ENCODE measurements at places on chromosomes 11 and 22.
A peak's percentile ranks its signal among the peaks of the same experiment; 100 is the strongest.

DNA sequence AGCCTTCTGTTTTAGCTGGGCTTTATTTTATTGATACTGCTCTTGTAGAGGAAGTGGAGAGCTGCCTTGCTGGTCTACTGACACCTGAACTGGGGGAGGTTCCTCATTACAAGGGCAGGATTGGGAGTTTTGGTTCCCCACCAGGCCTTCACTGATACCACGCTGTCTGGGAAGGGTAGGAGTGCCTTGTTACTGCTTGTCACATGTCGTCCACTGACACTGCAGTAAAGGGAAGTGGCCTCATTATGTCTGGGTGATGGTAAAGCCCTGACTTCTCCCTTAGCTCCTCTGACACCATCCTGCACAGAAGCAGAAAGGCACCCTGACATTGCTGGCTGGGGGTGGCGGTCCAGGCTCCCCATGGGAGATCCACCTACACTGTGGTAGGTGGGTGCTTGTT lies 38.7 kb upstream of the ELF5 start:
- DNase-seq: no peak

- DNase-seq: peak; percentile 42
These were observed 23.6 kb upstream of the TMA7B start for GRCh38 chr22:39936523-39937145.

- peak; percentile 6 for DNase-seq
These were observed 492 bp downstream of the JHY start for GRCh38 chr11:122882857-122883645.

GRCh38 chr11:108685419-108686130 lies 20.7 kb downstream of the DDX10 start:
- no peak for DNase-seq

DNA sequence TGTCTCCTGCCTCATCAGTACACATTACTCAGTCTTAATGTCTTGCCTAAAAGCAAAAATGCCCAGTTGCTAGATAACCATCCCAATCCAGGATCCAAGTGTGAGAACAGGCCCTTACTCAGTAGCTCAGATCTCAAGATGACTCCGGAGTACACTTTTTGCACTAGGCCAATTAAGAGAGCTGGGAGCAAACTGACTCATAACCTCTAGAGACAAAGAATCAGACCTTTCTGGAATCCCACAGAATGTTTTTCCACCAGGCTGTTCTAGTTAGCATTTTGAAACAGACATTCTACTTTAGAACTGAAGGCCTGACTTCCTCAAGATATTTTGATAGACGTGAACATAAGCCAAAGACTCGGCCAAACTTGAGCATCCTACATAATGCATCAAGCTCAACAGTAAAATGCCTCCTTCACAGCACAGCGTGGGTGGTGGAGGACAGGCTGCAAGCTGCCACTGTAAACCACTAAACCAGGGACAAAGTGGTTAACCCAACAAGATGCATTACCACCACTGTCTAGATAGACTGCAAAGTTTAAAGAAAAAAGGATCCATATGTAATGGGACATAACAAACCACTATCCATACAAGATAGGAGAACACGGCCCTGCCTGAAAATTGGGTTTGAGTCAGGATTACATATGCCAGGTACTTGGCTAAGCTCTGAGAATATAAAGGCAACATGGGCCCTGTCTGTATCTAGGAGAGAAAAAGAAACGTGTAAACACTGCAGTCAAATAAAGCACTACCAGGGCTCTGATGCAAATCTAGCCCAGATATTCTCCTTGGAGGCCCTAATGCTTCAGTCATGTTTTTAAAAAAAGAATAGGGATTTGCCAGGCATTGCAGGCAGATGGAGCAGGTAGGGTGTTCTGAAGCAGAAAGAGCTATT lies 48.3 kb downstream of the MYH9 start:
- no peak for DNase-seq

- DNase-seq: no peak
These were observed 496 bp upstream of the TRAF6 start for GRCh38 chr11:36510594-36510942.

DNA sequence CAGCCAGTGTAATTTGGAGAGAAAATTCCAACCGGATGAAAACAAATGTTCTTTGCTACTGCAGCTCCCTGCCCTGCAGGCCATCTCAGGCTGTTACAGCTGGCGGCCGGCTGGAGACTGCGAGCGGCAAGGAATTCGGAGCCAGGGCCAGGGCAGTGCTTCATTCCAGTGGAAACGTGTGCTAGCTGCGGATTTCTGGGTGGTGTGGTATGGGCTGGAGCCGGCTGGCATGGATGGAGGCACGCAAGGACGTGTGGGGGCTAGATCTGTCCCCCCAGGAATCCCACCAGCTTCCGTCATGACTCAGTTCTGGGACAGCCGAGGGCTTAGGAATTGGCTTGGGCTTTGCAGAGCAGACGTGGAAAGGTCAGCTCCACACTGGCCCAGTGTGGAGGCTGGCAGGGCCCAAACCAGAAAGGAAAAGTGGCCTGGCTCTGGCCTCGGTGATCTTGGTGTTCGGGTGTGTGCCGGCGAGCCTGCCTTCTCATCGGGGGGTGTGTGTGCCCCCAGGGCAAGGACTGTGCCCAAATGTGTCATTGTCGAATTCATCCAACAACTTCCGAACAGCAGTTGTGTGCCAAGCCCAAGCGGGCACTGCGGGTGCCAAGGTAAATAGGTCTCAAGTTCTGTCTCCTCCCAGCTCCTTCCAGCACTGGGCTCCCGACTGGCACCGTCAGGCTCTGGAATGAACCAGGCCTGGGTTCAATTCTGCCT lies 48.1 kb upstream of the SHISAL1 start:
- no peak for DNase-seq

GRCh38 chr11:44880511-44880910 lies 70.2 kb downstream of the TP53I11 start:
- DNase-seq: no peak

GRCh38 chr11:44851496-44851895 lies 99.2 kb downstream of the TP53I11 start:
- no peak for DNase-seq

DNA sequence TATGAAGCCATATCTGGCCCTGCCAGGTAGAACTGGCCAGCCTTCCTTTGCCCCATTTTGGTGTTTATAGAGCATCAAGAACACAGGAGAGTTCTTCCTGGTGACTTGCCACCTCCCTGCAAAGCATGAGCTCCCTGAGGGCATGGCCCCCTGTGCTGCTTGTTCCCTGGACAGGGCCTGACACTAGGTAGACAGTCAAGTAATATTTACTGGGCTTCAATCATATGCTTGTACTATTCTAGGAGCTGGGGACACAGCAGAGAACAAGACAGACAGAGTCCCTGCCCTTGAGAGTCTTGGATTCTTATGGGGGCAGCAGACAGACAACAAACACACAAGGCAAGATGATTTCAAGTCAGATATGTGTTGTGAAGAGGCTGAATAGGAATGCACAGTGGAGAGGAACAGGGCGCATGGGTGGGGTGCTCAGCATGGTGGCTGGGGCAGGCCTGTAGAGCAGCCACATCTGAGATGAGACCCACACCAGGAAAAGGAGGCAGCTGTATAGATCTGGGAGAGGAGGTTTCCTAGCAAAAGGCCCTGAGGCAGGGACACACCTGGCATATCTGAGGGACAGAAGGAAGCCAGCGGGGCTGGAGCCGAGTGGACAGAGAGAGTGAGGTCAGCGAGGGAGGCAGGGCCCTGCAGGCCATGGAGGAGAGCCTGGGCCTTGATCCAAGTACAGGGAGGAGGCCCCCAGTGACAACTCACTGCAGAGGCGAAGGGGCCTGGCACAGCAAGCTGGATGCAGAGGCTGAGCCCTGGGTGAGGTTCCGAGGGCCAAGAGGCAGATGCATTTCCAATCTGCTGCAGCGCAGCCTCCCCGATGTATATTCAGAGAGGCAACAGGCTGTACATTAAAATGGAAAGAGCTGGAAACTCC lies 10.2 kb upstream of the CBX6 start:
- no peak for DNase-seq

DNA sequence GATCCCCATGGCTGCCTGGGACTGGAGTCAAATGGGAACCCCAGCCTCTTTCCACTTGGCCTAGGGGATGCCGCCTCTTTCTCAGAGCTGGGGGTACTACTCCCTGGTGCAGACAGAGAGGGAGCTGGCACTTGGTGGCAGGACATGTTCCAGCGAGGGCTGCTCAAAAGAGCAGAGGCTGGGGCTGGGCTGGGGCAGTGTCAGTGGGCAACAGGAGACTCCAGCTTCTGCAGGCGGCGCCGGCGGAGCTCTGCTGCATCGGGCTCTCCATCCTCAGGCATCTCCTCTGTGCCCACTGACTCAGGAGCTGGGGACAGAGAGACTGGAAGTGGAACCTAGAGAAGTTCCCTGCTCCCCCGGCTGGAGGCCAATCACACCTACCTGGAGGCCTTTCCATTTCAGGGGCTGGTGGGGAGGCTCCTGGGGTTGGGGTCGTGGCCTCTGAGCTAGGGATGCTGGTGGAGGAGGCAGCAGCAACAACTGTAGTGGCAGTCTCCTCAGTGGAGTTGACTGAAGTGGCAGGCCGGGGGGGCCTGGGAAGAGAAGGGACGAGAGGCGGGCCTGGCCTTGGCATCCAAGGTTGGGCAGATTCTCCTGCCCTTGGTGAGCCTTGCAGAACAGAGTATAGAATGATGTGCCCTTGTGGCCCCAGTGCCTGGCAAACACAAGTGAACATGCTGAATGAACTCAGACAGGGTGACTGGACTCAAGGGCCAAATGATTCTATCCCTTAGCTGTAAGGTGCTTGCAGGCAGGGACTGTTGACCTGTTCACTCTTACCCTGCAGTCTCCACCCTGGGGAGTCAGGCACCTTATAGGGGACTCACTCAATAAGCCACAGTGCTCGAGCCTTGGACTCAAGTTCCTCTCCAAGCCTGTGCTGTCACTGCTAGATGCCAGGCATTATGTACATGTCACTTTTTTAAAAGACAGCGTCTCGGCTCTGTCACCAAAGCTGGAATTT lies 5.9 kb downstream of the SYVN1 start:
- DNase-seq: no peak

- DNase-seq: peak; percentile 59
These were observed 950 bp downstream of the FERMT3 start for GRCh38 chr11:64207256-64208085.

- DNase-seq: no peak
These were observed 42.4 kb upstream of the TH start for GRCh38 chr11:2213890-2214526.

DNA sequence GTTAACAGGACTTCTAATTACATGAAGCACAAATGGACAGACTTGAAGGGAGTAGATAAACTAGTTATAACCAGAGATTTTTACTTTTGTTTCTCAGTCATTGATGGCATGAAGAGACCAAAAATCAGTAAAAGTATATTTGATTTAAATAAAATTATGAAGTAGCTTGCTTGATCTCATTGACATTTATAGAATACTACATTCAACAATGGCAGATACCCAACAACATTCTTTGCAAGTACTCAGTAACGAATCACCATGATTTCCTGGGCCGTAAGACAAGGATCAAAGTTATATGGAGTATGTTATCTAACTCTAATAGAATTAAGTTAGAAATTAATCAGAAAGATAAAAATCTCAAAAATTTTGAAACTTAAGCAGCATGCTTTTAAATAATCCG lies 317.6 kb downstream of the TBC1D22A start:
- DNase-seq: no peak

DNA sequence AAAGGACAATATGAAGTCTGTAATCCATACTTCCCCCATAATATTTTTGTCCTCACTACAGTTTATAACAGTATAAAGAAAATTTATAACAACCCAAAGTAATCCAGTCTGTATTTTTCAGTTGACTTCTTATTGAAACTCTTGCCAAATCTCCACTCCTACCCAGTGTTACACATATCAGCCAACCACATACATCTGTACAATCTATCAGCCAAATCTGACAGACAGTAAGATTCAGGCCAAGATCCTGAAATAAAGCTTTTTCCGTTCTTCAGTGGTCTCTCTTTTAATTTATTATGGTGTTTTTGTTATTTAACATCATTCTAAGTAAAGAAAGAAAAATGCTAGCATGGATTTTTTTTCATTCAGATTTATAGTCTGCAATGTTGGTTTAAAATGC lies 2370.9 kb upstream of the RAG2 start:
- DNase-seq: no peak

DNA sequence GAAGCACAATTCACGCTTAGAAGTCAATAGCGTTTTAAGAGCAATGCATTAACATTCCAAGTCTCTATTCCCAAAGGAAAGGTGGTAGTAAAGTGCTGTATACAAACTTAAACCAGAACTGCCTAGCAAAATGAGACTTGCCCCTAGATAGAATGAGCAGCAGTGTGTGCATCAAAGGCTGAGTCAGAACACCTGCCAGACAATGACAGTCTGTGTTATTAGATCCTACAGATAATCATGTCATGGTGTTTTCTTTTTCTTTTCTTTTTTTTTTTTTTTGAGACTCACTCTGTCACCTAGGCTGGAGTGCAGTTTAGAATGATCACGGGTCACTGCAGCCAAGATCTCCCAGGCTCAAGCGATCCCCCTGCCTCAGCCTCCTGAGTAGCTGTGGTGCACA lies 1.6 kb downstream of the RTCB start:
- no peak for DNase-seq

Measured in CD4-positive, alpha-beta T cell (primary cell).